ENCODE measurements at places on chromosomes 16 and 17.

GRCh38 chr16:81296631-81297030 lies 18.1 kb upstream of the GAN start:
- no peak for DNase-seq

- DNase-seq: no peak
These were observed 310.1 kb downstream of the C16orf95 start for GRCh38 chr16:87006789-87007745.

- no peak for DNase-seq
These were observed 86.6 kb upstream of the BRD7 start for GRCh38 chr16:50455288-50455845.

DNA sequence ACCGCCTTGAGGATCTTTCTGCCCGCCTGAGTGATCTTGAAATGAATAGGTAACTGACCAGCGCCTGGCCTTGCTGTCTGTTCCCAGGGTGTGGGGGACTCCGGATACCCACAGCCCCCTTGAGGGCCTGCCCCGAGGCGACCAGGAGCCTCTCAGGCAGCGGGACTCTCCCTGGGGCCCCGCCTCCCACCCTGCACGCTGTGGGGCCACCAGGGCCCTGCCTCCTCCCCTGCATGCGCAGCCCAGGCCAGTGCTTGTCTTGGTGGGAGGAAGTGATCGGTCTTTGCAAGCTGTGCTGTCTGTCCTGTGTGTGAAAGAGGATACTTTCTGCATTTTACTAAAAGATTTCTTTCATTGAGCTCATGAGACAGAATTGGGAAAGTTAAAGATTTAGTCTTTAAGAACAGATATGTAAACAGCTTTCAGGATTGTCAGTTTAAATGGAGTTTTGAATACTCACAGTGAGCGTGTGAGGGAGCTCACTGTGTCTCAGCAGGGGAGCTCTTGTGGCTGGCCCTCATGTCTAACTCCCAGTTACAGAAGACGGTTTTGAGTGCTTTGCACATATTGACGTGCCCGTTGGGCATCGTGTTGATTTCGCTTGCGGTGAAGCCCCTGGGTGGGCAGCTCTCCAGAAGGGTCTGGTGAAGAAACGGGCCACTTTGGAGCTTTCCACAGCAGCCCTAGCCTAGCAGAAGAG lies 36.1 kb upstream of the CAPN15 start:
- no peak for DNase-seq

GRCh38 chr17:5069724-5070123 lies 8.5 kb upstream of the ZFP3 start:
- no peak for DNase-seq

- DNase-seq: no peak
These were observed 5.5 kb downstream of the TMEM204 start for GRCh38 chr16:1538804-1539520.

DNA sequence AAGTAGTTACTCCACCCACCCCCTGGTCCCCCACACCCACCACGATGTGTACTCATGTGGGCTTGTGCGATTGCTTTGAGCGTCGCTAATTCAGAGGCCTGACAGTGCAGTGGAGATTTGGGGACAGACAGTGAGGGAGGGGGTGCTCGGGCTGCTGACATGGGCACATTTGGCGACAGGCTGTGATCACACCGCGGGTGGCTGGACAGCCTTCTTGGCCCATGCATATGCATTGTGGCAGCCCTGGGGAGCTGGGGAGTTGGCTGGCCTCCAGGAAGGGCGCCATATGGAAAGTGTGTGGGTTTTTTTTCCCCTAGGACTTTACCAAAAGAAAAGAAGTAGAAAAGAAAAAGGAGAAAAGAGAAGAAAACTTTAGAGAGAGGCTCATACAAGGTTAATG lies 275.5 kb upstream of the N4BP1 start:
- no peak for DNase-seq

DNA sequence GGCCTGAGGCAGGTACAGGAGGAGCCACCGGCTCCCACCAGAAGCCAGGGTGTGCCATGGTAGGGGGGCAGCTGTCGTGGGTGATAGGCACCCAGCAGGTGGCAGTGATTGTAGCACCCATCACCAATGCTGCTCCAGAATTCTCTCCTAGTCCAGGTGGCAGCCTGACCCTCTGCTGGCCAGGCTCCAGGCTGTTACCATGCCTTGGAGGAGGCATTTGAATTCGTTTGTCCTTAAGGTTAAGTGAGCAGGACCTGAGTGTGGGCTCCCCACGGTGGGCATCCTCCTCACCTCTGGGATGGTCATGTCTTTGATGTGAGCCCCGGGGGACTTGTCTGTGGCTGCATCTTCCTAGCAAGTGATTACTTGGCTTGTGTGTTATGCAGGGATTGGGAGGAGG lies 59.4 kb downstream of the RGS9 start:
- DNase-seq: no peak

GRCh38 chr17:49338883-49339282 lies 23.2 kb downstream of the ZNF652 start:
- DNase-seq: no peak

DNA sequence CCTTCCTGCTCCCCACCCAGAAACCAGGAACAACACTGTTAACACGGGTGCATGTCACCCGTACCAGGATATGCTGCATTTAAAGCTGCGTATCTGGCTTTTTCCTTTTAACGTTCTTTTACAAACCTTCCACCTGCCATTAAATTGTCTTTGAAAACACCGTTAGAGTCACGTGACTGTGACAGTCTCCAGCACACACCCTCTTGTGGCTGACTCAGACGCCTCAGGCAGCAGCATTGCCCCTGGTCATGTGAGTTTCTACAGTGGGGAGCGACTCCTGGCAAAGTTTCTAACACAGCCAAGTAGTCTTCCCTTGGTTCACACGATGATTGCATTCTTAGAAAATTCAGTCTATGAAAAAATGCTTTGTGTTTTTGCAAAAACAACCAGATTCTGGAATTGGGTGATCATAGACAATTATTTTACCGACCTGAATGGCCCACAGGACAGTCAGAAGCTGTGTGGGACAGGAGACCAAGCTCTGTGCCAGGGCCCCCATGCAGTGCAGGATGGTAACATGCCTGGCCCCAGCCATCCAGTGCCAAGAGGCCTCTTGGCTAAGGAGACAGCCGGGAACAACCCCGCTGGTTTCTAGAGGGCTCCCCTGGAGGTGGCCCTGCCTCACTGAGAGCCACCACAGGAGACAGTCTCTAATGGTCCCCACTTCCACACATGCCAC lies 199.1 kb downstream of the KATNIP start:
- DNase-seq: peak; percentile 86

- DNase-seq: no peak
These were observed 14.9 kb downstream of the C16orf74 start for GRCh38 chr16:85735946-85736345.

All from head of caudate nucleus (tissue), 42 donors.